Stimulated activated CD4-positive, alpha-beta T cell treated with anti-CD3 and anti-CD28 coated beads, Interleukin-15, amount 100 ng/mL, for 1 hour (primary cell): ENCODE measurements at places on chromosomes 2 and 18.

- no peak for DNase-seq
Measured at GRCh38 chr2:220104871-220105351, 477.5 kb downstream of the SLC4A3 start.

DNA sequence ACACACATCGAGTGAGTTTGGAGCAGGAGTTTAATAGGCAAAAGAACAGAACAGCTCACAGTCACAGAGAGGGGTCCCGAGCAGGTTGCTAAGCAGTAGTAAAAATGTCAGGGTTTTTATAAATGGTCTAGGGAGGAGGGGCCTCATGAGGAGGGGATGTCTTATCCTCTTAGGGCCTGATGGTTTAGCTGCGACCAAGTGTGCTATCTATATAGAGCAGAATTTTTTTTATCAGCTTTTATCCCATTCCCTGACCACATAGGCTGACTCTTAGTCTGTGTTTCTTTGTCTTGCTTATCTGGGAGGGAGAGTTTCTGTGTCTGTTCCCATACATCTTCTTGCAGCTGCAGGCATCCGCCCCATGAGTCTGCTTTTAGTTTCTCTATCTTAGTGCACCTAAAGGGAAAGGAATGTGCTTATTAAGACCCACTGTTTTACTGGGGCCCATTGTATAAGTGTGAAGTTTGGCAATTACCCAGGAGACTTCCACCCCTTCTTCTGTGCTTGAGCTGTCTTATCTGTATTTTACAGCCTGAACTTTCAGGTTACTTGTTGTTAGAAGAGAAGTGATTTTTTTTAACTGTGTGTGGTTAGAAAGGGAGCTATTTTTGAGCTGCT is 30.4 kb upstream of the GMCL1 start:
- no peak for DNase-seq

GRCh38 chr18:23311351-23312121 is 141.6 kb upstream of the RIOK3 start:
- no peak for DNase-seq

GRCh38 chr2:100702438-100703109 is 117.4 kb upstream of the NPAS2 start:
- DNase-seq, result no peak

DNA sequence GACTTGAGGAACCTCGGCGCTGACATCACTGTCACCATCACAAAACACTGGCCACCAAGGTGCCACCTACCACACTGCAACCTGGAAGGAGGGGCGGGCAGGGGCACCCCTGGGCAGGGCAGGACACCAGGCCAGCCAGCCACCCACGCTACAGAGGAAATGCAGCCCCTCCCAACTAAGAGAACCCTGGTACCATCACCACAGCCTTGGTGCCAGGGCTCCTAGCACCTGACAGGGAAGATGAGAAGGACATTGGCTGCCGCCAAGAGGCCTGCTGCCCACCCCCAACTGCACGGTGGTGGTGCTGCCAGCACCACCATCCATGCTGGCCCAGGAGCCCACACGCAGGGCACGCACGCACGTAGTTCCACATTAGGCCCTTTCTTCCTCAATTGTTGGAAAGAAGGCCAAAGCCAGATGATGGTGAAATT is 88.7 kb downstream of the HDAC4 start:
- DNase-seq, result no peak

DNA sequence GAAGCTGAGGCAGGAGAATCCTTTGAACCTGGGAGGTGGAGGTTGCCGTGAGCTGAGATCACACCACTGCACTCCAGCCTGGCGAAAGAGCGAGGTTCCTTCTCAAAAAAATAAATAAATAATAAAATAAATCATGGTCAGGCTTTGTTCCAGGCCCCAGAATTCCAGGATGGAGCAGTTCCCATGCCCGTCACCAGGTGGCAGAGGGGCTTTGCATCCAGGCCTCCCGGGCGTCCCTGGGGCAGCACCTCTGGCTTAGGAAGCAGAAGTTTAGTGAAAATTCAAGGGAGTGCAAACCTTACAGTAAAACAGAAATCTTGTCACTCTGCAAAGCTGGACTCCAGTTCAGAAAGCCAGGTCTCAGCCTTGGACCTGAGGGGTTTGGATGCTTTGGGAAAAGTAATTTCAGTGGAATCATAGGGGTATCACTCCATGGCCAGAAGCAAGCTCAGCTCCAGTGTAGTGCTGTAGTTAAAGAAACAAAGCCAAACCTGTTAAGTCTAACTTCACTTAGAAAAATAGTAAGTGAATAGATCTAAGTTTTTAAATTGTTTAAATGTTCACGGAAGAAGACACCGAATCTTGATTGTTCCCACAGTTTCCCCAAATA is 512.7 kb downstream of the CMPK2 start:
- DNase-seq, result no peak

- no peak for DNase-seq
Measured at GRCh38 chr2:239146011-239146641, 254.7 kb downstream of the HDAC4 start.

DNA sequence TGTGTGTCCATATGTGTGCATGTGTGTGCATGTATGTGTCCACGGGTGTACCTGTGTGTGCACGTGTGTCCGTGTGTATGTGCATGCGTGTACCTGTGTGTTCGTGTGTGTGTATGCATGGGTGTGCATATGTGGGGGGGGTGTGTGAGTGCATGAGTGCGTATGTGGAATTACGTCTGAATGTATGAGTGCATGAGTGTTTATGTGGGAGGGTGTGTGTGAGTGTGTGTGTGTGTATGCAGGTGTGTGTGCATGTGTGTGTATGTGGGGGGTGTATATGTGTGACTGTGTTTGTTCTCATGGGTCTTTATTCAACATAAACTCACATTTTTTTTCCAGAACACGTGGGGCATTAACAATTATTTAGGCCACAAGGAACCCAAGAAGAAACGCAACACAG is 208.4 kb downstream of the SNTG2 start:
- DNase-seq, result no peak

- no peak for DNase-seq
Measured at GRCh38 chr2:152343426-152343825, 8.5 kb downstream of the FMNL2 start.

- no peak for DNase-seq
Measured at GRCh38 chr2:217000406-217000805, 140.5 kb upstream of the TNP1 start.

GRCh38 chr18:48073211-48073930 is 142.9 kb upstream of the SMAD2 start:
- no peak for DNase-seq
